ENCODE measurements at places on chromosomes 5 and 9.
A peak's percentile ranks its signal among the peaks of the same experiment; 100 is the strongest.

DNA sequence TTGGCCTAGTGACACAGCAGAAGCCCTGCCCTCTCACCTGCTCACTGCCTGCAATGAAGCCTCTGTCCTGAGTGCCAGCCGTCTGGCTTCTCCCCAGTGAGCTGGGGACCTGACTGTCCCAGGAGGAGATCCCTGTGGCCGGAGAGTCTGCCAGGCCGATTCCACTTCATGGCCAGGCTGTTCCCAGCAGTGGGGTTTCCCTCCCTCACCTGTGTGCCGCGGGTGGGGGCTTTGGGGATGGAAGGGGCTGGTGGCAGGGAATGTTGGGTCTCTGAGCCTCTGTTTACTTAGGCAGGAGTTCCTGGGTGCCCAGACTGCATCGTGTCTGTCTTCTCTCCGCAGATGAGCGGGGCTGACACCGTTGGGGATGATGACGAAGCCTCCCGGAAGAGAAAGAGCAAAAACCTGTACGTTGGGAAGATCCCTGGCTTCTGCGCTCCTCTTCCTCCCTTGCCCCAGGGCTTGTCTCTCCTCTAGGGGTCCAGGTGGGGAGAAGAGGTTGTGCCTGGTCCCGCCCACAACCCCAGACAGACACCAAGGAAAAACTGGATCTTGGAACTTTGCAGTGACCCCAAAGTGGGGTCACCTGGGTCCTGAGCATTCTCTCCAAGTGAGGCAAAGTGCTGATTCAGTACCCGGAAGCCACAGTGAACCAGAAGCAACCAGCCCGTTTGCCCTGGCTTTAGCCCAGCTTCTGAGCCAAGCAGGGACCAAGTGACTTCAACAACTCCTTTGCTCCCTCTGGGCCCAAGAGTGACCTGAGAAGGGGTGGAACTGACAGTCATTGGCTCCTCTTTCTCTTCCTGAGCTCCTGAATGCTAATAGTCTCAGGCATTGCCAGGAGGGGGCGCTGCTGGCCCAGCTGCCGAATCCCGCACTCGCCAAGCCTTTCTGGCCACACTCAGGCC, 127.7 kb downstream of the RGS3 start:
- peak; percentile 15 for DNase-seq

- no peak for DNase-seq
Observed at GRCh38 chr9:28031521-28032267, 458.4 kb upstream of the C9orf72 start.

- DNase-seq: no peak
Observed at GRCh38 chr5:128826275-128826674, 139.0 kb upstream of the SLC27A6 start.

- no peak for DNase-seq
Observed at GRCh38 chr9:70924380-70924779, 197.0 kb downstream of the TRPM3 start.

- no peak for DNase-seq
Observed at GRCh38 chr9:89177944-89178829, at the start of gene SHC3. SHC3 (minus strand) TSS chr9:89178818; CDS start chr9:89178460, 358 bp downstream.

DNA sequence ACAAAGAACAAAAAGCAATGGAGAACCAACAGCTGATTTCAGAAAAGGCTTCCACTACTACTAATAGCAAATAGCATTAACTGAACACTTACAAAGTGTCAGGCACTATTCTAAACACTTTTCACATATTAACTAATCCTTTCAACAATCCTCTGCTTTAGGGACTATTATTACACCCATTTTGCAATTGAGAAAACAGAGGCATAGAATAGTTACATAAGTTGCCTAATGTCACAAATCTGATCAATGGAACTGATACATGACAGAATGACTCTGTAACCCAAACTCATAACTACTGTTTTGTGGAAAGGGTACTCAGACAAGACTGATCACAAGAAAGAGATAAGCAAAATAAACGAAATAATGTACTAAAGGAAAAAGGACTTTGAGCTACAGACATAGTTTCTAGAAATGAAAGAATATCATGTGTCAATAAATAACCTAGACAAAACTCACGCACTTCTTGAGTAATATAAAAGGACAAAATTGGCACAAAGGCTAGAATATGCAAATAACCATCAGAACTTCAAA, 31.3 kb downstream of the ABHD17B start:
- DNase-seq: no peak

GRCh38 chr5:154356020-154356655, 89.7 kb upstream of the SAP30L start:
- DNase-seq: no peak

GRCh38 chr9:71897577-71897976, 13.4 kb downstream of the ABHD17B start:
- DNase-seq: no peak

- DNase-seq: no peak
Observed at GRCh38 chr5:127645300-127645726, 3.6 kb upstream of the CTXN3 start.

- DNase-seq: no peak
Observed at GRCh38 chr9:34998266-34998665, 8.7 kb downstream of the DNAJB5 start.

- DNase-seq: no peak
Observed at GRCh38 chr5:4762316-4762715, 377.8 kb upstream of the ADAMTS16 start.

- DNase-seq: no peak
Observed at GRCh38 chr5:160441311-160441781, 19.7 kb downstream of the PTTG1 start.

- no peak for DNase-seq
Observed at GRCh38 chr5:143582869-143583268, 179.4 kb upstream of the NR3C1 start.

DNA sequence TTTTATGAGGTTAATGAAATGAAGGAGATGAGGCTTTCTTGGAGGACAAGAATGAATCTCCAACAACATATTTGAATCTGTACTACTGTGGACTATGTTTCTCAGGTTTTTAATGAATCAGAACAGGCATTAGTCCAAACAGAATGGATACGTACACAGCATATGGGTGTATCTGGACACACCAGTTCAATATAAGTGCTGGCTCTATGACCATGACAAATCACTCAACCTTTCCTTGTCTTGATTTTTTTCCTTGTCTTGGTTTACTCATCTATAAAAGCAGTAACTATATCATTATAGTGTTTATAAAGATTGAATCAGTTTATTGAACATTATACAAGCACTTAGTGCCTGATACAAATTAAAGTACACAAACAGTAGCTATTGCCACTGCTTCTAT, 104.1 kb downstream of the AP3B1 start:
- DNase-seq: no peak

DNA sequence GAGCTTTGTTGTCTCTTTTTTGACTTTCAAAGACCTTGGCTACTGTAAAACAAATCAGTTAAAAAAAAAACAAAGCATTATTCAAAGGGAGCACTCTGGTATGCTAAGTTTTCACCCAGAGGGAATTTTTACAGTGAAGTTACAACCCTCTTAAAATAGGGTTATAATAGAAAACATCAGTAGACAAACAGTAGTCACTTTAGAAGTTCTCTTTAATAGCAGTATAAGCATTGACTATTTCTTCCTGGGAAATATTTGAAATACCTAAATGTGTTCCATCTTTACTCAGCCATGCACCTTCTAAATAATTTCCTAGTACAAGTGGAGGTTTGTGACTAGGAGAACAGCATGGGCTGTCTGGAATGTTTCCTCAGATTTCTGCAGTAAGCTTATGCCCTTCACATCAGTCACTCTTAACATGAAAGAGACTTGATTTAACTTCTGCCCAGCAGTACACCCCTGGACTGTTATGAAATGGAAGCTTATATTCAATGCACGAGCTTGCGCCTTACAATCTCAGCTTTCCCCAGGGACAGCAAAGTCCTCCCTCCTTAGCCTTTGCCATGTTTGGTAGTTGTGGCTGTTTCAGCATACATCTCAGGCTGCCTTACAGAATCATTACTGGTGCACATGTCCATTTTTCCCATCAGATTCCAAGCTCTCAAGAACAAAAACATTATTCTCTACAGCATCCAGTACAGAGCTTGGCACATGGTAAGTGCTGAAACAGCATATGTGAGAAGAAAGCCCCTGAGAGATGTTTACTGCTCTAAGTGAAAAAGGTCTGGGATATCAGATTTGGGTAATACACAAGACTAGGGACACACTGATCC, 191.5 kb downstream of the ZNF608 start:
- no peak for DNase-seq

- no peak for DNase-seq
Observed at GRCh38 chr5:158923799-158924551, 175.7 kb downstream of the EBF1 start.

DNA sequence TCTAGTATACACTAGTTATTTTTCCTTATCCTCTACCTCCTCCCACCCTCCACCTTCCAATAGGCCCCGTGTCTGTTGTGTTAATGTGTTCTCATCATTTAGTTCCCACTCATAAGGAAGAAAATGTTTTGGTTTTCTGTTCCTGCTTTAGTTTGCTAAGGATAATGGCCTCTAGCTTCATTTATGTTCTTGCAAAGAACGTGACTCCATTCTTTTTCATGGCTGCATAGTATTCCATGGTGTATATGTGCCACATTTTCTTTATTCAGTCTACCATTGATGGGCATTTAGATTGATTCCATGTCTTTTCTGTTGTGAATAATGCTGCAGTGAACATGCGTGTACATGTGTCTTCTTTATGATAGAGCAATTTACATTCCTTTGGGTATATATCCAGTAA, 146.5 kb upstream of the GAS1 start:
- no peak for DNase-seq

DNA sequence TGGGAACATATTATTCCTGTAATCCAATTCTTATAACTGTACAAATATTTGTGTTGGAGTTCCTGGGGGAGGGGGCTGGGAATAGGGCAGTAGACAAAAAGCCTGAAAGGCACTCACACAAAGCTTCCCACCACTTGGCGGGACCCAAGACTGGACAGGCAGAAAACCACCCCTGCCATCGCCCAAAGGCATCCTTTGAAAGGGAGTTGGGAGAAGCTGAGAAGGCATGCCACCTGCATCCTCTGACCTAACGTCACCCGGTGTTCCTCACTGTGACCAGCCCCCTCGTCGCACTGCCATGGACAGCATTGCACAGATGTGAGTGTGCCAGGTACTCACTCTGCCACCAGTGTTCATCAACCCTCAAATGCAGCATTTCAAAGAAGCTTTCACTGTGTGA, 80.6 kb upstream of the SMIM23 start:
- no peak for DNase-seq

GRCh38 chr5:44389090-44389822, at the start of gene FGF10:
FGF10 (minus strand) TSS chr5:44389420; CDS start chr5:44388682, 738 bp downstream.
- DNase-seq: peak; percentile 82

DNA sequence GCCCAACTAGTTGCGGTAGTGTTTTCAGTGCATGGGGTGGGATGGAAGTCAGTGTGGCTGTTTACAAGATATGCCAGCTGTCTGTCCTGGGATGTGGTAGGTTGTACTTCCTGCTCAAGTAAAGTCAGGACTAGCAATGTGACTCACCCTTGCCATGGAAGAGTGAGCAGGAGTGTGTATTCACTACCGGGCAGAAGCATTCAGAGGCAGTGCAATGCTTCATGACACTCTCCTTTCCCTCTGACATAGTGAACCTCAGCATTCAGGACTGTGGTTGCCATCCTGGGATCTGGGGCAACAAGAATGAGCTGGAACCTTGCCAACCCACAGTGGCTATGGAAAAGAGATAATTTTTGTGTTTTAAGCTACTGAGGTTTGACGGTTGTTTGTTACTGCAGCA, 68.9 kb downstream of the BOD1 start:
- no peak for DNase-seq

DNA sequence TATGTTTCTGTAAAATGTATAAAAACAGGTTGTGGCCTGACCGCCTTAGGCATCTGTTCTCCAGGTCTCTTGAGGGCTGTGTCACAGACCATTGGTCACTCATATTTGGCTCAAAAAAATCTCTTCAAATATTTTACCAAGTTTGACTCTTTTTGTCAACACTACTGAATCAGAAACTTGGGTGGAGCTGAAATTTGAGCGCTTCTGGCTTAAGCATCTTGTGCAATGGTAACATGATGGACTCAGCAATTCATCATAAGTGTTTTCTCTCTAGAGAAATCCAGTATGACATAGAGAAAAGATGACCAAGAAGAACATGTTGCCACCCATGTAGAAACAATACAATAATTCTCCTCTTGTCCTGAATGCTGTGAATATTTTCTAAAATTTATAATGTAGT, 387.9 kb downstream of the MAT2B start:
- no peak for DNase-seq

DNA sequence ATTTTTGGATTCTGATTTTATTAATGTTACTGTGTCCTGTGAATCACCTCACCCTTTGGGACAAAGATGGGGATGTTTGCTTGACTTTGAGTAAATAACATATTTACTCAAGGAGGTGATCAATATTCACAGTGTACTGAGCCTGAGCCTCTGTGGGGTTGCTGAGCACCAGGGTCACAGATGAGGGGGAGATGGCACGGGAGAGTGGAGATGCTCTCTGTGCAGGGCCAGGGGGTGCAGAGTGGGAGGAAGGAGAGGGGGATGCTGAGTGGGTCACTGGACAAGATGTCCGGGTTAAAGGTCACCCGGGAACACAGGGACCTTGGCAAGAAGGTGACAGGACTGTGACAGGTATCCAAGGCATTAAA, 4.0 kb downstream of the SQSTM1 start:
- no peak for DNase-seq

GRCh38 chr5:119418606-119419100, 33.6 kb upstream of the HSD17B4 start:
- no peak for DNase-seq

DNA sequence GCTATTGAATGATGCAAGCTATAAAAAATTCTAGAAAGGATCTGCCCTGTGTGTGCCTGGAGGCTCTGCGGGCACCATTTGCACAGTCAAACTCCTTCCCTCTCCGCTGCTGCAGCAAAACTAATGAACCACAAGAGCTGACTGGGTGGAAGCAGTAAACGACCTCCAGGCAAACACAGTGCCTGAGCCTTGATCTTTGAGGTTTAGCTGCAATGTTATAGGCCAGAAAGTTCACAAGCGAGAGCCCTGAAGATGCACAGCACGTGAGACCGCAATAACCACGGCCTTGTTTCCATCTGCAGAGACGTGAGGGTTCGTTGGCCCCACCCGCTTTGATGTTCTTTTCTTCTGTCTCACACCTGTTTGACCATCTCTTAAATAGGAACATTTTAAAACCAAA, 69.2 kb upstream of the S1PR3 start:
- no peak for DNase-seq

- DNase-seq: no peak
Observed at GRCh38 chr9:122276096-122276495, 11.4 kb downstream of the MRRF start.

GRCh38 chr5:18098691-18099090, 464.4 kb downstream of the TAF11L14 start:
- DNase-seq: peak; percentile 89

DNA sequence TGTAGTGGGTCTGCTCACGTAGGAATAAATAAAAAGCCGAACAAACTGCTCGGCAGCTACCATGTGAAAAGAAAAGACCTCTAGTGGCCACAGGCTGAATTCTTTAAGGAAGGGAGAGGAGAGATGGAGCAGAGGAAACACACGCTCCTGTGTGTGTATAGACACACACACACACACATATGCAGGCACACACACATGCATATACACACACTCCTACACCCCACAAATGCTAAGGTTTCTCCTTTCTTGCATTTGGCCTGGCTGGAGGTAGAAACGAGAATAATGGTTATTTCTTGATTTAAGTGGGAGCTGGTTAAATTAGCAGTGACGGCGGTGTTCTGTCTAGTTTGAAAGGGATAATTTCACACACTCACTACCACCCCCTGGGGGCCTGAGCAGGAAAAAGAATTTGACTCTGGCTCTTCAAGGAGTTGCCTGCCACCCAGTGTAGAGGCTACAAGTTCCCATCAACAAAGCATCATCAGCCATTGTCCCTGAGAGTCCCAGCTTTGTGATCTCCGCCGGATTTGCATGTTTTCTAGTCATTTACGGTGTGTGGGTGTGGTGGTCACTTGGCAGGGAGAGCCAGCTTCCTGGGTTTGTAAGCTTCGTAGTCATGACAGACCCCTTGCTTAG, at the start of gene INSYN2B:
TSS of gene INSYN2B (minus strand) at position 78 of the 636 bp plus-strand sequence. CDS start 96,597 bp downstream, outside the sequence.
- peak; percentile 87 for DNase-seq
